Osteoblast (primary cell): ENCODE measurements at places on chromosomes 3 and 15. TPM values are rescaled to one million over a fixed set of nuclear protein-coding genes. Genes with fewer than 3 reads are reported as not detected.

The BLM gene
- 1.4 and 1.5 TPM in 2 replicates for total RNA-seq

The NRG4 gene
- not detected in 2 replicates for total RNA-seq

The CLDN18 gene
- total RNA-seq, result not detected in 2 replicates

The INKA1 gene
- 5.8 and 6.5 TPM in 2 replicates for total RNA-seq

The PATL2 gene
- 1.8 and 2.7 TPM in 2 replicates for total RNA-seq

The TGM4 gene
- not detected in 2 replicates for total RNA-seq

The LMAN1L gene
- total RNA-seq, result under 0.01 TPM in 1 of 2 replicates, not detected in the other

The RFX7 gene
- total RNA-seq, result 7.6 and 8.5 TPM in 2 replicates

The GRK7 gene
- not detected in 2 replicates for total RNA-seq

The ARHGAP31 gene
- total RNA-seq, result 41.5 and 56.5 TPM in 2 replicates

The TTLL13 gene
- total RNA-seq, result under 0.01 TPM in 2 replicates

The GALK2 gene
- 44.2 and 53.0 TPM in 2 replicates for total RNA-seq

The STAC gene
- 3.3 and 6.5 TPM in 2 replicates for total RNA-seq

The GOLGA8R gene
- total RNA-seq, result 2.4 and 3.3 TPM in 2 replicates

The CEP19 gene
- total RNA-seq, result 3.6 and 3.8 TPM in 2 replicates

The CCR8 gene
- not detected in 2 replicates for total RNA-seq

The PRTG gene
- 4.7 and 5.6 TPM in 2 replicates for total RNA-seq

The GP5 gene
- 0.29 and 0.36 TPM in 2 replicates for total RNA-seq

The ROPN1 gene
- not detected in 2 replicates for total RNA-seq

The CEMIP gene
- 579 and 687 TPM in 2 replicates for total RNA-seq

The NLGN1 gene
- total RNA-seq, result 7.7 and 9.0 TPM in 2 replicates

The APOD gene
- total RNA-seq, result 0.88 and 1.4 TPM in 2 replicates

The RAD51 gene
- total RNA-seq, result 1.8 TPM in 2 replicates

The ZWILCH gene
- total RNA-seq, result 8.7 and 13.0 TPM in 2 replicates

The SEC62 gene
- 31.5 and 34.2 TPM in 2 replicates for total RNA-seq

The HTR3E gene
- total RNA-seq, result not detected in 2 replicates

The TJP1 gene
- total RNA-seq, result 74.3 and 86.9 TPM in 2 replicates

The TM6SF1 gene
- 0.29 and 0.36 TPM in 2 replicates for total RNA-seq

The CGNL1 gene
- total RNA-seq, result 1.1 and 1.5 TPM in 2 replicates

The LDHAL6B gene
- total RNA-seq, result not detected in 2 replicates

The HYKK gene
- 4.1 and 5.1 TPM in 2 replicates for total RNA-seq

The ADGRG7 gene
- not detected in 2 replicates for total RNA-seq

The MAN2C1 gene
- total RNA-seq, result 123 and 142 TPM in 2 replicates

The LPP gene
- total RNA-seq, result 73.4 and 77.4 TPM in 2 replicates

The PLOD2 gene
- total RNA-seq, result 282 and 345 TPM in 2 replicates

The ALAS1 gene
- 35.4 and 39.1 TPM in 2 replicates for total RNA-seq

The POMGNT2 gene
- total RNA-seq, result 10.1 and 10.3 TPM in 2 replicates

The C3orf62 gene
- total RNA-seq, result 1.8 and 3.6 TPM in 2 replicates

The CFAP161 gene
- total RNA-seq, result under 0.01 and 0.88 TPM in 2 replicates

The NDN gene
- 34.7 and 51.9 TPM in 2 replicates for total RNA-seq

The ANKRD63 gene
- not detected in 2 replicates for total RNA-seq

The LRRIQ4 gene
- under 0.01 and 0.29 TPM in 2 replicates for total RNA-seq

The CASR gene
- not detected in 2 replicates for total RNA-seq

The TGM5 gene
- not detected in 2 replicates for total RNA-seq

The FANCD2OS gene
- total RNA-seq, result not detected in 2 replicates

The GOLGA6L9 gene
- 1.8 TPM in 2 replicates for total RNA-seq

The ERICH6 gene
- under 0.01 and 0.29 TPM in 2 replicates for total RNA-seq

The CTDSPL gene
- 34.7 and 44.5 TPM in 2 replicates for total RNA-seq

The CACNA2D2 gene
- not detected in 2 replicates for total RNA-seq

The MINAR1 gene
- total RNA-seq, result 2.1 and 2.5 TPM in 2 replicates
